ENCODE measurements at places on chromosomes 4 and X.

DNA sequence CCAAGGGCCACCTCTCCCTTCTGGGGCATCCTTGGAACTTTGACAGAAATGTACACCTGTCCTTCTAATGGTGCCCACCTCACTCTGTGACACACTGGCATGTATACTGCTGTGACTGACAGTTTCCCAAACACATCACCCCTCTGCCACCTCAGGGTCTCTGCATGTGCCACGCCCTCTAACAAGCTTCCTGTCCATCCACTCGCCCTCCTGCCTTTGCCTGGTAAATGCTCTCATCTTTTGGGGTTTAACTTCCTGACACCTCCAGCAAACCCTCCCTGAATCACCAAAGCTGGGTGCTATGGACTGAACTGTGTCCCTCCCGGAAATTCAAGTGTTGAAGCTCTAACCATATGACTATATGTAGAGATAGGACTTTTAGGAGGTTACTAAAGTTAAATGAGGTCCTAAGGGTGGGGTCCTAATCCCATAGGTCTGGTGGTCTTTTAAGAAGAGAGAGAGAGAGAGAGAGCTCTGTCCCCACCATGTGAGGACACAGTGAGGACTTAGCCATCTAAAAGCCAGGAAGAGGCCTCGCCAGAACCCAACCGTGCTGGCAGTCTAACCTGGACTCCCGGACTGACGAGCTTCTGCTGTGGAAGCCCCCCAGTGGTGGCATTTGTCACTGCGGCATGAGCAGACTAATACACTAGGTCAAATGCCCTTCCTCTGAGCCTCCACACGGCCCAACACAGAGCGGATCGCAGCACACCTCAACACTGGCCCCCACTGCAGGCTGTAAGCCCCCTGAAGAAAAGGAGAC lies 95.6 kb downstream of the AFAP1 start:
- peak; percentile 67 for DNase-seq

DNA sequence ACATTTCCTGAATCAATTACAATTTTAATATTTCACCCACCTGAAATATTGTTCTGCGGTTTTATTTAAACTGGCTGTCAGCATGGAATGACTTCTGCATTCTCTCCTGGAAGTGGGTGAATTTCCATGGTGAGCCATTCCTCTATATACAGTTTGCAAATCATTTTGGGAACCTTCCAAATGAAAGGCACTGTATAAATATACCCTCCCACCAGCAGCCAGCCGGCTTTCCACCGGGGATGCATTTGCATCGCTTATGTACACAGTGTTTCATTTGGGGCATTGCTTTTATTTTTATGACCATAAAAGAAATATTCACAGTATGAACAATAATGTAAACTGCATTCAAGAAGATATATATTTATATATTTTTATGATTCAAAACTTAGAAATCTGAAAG lies 4.7 kb upstream of the IL1RAPL1 start:
- DNase-seq = no peak

DNA sequence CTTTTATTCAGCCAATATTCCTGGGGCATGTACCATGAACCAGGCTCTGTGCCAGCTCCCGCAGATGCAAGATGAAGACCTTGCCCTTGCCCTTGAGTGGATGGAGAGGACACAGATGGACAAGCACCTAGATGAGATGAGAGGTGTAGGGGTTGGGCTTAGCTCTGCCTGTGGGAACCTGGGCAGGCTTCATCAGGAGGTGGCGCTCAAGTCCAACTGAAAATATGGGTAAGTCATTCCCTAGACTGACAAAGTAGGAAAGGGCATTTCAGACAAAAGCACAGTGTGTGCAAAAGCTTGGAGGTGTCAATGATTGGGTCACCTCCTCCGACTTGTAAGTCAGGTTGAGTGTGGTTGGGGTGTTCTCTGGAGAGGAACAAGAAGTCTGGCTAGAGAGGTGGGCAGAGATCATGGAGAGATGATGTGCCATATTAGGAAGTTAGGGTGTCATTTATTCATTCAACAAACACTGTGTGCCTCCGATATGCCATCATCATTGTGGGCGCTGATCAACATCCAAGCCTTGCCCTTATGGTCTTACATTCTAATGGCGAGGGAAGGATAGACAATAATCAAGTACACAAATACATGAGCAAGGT lies 64.6 kb downstream of the ANAPC4 start:
- DNase-seq = no peak

DNA sequence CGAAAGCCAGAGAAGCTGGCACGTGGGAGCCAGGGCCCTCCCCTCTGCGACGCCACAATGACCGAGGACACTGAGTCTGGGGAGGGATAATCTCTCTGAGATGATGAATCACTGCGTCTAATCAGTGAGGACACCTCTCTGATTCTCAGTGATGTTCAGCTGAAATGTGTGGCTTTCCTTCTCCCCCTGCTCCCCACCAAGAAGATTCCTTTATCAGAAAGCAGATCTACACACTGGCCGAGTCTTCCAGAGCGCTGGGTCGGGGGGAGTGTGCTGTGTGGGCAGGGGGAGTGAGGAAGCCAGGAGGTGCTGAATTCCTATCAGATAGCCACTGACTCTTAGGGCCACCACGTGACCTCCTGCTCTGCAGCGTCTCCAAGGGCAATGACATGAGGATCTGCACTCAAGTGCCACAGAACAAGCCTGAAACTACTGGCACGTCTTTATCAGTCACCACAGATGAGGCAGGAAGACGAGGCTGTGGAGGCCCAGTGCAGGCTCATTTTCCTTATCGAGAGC lies 89.2 kb downstream of the GATB start:
- no peak for DNase-seq

- peak; percentile 7 for DNase-seq
These were observed 32.4 kb upstream of the RBPJ start for GRCh38 chr4:26288355-26288909.

DNA sequence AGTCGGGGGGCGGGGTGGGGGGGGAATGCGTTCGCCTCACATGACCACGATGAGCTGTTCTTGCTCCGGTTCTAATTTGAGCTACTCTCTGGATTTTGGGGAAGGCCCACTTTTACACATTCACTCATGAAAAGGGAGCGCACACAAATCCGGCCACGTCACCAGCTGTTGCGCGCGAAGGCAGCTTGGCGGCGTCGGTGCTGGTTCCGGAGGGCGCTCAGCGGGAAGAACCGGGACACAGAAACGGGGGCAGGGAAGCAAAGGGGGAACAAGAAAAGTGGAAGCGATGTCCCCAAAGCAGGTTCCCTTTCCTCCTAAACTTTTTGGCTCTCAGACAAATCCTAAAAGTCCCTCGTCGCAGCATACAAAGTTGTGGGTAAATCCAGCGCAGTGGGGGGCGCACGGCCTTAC lies 605 bp downstream of the ANXA5 start:
- peak; percentile 51 for DNase-seq

DNA sequence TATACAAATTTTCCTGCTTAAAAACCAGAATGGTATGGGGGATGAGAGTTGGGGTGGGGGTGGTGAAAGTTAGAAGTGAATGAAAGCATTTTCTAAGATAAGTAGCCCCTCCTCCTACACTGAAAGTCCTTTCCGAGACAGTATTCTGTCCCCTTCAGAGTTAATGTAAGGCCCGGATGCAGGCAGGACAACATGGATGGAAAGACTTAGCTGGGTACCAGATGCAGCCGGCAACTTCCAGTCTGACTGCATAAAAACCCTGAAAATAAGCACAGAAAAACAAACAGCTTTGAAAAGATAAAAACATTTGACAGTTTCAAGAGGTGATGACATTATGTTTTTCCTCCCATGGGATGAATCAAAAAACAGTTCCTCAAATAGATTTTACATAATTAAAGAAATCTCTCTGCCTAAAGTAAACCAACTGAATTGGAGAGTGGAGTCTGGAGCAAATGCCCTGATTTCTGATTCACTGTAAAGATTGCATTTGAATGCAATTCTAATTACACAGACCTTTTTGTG lies 196.3 kb downstream of the GPAT3 start:
- no peak for DNase-seq

GRCh38 chrX:124518885-124519284 lies 172.5 kb downstream of the SH2D1A start:
- no peak for DNase-seq

GRCh38 chr4:154010371-154010770 lies 221.5 kb upstream of the SFRP2 start:
- DNase-seq = no peak

GRCh38 chrX:134782796-134783195 lies 124.5 kb upstream of the PLAC1 start:
- no peak for DNase-seq

GRCh38 chrX:810186-810585 lies 179.6 kb downstream of the SHOX start:
- DNase-seq = no peak

DNA sequence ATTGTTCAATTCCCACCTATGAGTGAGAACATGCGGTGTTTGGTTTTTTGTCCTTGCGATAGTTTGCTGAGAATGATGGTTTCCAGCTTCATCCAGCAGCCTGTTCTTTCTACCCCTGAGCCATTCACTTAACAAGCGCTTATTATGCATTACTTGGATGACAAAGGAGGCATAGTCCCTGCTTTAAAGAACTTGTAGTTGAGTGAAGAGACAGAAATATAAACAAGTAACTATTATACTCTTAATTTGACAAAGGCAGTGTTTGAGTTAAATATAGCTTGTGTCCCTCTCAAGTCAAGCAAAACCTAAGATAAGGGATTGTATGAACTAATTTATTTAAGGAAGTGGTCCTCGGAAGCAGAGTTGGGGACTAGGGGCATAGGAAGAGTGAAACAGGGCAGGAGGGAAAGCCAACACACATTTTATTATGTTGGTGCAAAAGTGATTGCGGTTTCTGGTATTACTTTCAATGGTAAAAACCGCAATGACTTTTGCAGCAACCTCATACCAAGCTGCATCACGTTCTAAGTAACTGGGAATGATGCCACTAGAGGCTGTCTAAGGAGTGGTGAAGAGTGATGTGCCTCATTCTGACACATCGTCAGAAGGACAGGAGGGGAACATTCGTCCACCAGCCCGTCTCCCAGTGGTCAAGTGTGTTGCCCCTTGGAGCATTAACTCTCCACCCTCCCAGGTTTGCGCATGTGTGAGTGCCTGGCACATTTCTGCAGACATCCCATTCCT lies 41.8 kb downstream of the QDPR start:
- DNase-seq = no peak

GRCh38 chr4:78656968-78657445 lies 105.4 kb downstream of the ANXA3 start:
- DNase-seq = peak; percentile 50

DNA sequence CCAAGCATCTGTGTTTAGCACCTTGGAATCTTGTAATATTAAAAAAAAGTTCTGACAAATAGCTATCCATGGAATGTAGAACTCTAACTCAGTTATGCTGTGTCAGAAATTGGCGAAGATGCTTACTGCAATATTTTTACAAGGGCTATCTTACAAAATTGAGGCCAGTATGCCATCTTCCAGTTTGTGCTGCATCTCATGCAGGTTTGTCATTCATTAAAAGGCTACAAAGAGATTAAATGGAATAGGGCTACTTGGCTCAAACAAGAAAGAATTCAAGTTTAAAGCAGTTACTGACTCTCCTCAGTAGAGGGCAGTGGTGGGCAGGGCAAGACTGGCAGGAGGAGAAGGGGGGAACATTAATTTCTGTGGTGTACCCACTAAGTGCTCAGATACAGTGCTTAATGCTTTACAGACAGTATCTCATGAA lies 66.5 kb downstream of the SHROOM4 start:
- DNase-seq = no peak

DNA sequence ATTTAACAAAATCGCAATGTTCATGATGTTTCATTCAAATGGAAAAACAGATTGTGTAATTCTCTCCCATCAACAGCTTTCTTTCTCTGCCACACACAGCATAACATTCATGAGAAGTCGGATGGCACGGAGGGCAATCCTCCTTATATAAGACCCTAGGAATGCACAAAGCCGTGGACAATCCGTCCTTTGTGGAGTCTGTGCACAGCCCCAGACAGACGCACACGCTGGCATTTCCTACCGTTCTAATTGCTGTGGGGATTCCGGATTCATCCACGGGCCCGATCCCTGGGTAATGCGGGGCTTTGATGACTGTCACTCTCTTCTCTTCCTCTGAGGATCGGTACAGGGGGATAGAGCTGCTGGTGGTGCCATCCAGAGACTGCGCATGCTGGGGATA lies 121.9 kb upstream of the PDLIM3 start:
- DNase-seq = no peak

GRCh38 chrX:27679281-27679680 lies 89.1 kb downstream of the DCAF8L2 start:
- no peak for DNase-seq

DNA sequence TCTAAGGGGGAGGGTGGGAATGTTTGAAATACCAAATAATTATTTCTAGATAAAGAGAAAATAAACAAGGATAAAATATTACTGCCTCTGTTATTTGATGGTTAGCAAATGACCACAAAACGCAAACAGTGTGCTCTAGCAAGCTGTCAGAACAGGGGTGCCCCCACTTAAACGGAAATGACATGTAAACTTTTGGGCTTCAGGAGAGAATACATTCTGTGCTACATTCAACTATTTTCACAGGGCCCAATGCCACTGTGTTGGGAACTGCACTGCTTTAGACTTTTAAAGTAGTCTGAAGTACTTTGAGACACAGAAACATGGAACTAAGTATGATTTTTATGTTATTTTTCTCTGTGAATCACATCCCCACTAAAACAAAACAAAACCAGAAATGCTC lies 14.1 kb downstream of the CD40LG start:
- DNase-seq = peak; percentile 36

DNA sequence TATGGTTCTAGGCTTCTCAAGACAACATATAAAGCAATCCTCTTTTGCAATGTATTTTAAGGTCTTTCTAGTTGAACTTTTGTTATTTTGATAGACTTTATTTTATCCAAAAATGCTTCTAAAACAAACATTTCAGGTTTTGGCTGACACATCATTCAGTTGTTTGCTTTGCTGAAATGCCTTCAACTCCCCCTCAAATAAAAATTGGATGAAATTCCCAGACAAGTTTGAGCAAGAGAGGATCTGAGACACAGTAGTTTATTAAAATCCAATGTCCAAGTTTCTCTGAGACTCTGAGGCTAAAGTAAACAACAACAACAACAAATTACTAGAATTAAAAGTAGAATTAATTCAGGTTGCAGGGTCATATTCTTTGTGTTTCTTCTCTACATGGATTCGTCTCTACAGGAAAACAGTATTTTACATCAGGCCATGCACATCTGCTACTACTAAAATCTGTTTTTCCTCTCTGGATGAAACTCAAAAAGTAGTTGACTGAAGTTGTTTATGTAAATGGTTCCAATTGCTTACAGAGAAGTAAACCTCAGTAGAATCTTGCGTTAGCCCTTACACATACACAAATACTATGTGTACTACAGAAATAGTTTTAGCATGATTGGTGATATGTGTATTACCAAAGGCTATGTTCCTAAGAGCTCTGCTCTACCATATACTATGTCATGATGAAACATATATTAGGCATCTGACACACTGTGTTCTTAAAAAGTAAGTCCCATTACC lies 64.9 kb downstream of the PRSS12 start:
- no peak for DNase-seq

GRCh38 chr4:68385267-68385666 lies 35.4 kb upstream of the YTHDC1 start:
- DNase-seq = no peak
